ENCODE measurements at places on chromosomes 6 and 20.
A peak's percentile ranks its signal among the peaks of the same experiment; 100 is the strongest.

DNA sequence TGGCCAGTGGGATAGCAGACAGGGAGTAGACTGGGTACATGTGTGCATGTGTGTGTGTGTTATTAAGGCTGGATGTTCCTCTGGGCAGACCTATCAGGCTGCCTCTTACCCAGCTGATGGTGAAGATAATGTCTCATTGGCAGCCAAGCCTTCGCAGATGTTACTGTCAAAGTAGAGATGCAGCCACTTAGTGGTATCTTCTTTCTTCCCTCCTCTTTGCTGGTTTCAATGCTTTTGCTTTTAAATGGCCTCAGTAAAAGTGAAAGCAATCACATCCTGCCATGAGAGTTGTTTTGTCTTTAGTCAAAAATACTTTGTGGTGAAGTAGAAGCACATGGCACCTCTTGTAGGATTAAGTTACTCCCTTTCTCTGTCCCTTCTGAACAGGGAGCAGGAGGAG lies 57.5 kb downstream of the SNRNP48 start:
- DNase-seq: no peak

GRCh38 chr20:31868853-31869672 lies 1.3 kb downstream of the DUSP15 start:
- DNase-seq: no peak

DNA sequence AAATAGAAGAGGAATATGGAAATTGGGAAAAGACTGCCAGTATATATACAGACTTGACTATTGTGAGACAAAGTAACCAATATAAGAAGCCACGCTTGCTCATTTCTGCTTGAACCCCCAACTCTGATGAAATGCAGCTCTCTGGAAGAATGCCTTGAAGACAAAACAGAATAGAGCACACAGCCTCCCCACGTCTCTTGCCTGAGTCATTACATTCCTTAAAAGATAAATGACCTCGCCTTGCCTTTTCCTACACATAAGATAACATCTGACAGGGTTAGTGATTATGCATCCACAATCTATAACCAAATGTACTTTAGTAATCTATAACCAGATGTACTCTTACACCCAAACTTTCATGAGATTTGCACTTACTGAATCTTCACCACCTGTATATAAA lies 141.1 kb upstream of the EEF1E1 start:
- no peak for DNase-seq

DNA sequence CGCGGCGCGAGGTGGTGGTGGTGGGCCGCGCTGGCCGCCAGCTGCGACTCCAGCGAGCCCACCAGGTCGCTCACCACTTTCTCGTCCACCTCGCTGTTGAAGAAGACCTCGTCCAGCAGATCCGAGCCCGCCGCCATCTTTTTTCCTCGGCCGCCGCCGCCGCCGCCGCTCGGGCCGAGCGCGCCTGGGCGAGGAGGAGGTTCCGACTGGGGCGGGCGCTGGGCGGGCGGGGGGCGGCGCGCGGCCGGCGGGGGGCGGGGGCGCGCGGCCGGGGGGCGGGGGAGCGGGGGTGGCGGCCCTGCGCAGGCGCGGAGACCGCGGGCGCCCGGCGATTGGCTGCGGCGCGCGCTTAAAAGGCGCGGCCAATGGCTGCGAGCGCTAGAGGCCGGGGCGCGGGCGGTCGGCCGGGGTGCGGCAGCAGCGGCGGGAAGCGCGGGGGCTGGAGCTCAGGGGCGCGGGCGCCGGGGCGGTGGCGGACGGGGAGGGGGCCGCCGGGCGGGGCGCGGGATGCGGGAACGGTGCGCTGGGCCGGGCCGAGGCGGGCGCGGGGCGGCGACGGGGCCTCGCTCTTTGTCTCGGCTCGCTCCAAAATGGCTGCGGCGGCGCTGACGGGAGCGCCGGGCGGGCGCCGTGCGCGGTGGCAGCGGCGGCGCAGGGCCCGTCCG lies at the start of gene TAF4:
TSS of gene TAF4 (minus strand) at position 208 of the 665 bp plus-strand sequence. CDS start at position 137, 71 bp downstream.
- DNase-seq: peak; percentile 76

GRCh38 chr6:79648328-79648727 lies 17.2 kb downstream of the SH3BGRL2 start:
- DNase-seq: no peak

DNA sequence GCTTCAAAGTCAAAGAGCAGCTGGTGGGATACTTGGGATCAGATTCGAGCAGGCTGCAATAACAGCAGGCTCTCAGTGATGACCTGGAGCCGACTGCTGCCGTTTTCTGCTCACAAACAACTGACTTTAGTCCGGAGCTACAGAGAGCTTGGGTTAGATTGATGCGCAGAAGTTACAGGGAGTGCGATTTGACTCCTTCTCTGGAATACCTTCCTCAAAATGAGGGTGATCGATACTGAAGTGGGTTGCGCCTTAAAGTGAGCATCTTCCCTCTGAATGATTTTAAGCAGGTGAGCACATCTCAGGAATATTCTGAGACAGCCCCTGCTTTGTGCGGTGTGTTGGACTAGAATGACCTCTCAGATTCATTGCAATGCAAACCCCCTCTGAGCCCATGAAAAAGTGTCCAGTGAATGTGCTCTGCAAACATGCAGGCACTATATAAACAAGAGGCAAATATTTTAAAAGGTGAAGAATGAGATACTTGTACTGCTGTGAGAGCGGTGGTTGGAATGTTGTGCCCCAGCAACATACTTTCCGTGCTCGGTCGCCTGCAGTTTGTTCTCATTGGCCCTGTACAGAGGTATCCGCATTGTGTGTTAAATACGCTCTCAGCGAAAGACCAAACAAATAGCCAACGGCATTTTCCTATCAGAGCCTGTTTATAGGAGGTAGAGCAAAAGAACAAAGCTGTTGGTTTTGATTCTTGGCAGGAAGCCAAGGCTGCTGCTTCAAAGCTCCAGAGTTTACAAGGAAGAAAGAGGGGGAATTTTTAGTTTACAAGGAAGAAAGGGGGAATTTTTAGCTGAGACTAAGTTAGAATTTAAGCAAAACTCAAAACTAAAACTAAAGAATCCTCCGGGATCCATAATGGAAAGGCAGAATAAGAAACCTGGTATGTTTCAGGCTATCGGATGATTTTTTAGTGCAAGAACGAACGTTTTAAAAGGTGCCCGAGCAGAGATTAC lies 67.7 kb downstream of the PHACTR2 start:
- peak; percentile 91 for DNase-seq

DNA sequence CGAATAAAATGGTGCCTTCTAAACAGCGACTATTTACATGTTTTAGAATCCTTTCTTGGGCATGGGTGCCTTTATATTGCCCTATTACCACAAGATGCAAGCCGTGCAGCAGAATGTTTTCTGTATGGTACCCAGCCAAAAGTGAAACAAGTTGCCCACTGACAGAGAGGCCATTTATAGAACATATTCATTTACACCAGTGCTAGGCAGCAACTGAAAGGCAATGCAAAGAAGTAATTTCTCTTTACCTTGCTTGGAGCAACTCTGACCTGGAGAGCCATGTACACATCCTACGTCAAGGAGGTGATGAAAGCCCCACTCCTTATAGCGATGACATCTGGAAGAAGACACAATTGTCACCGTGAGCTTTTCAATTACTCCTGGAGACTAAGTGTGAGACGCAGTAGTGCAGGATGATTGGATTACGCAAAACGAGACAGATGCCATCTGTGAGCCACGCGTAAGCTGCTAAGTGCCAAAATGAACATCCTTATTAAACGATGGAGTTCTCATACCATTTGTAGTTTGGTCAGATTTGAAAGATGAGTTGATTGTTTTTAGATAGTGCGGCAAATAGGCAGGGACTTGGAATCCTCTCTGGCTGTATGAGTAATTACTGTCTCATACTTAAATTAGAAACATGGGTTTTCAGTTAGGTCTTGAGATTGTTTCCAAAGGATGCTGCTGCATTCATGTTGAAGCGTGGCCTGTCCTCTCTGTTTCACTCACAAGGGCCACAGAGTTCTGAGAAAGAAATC lies at the start of gene TMEM244:
TSS of gene TMEM244 (minus strand) at position 408 of the 758 bp plus-strand sequence. CDS start at position 281, 127 bp downstream.
- DNase-seq: peak; percentile 47

GRCh38 chr6:57019434-57019833 lies 27.1 kb upstream of the KIAA1586 start:
- DNase-seq: no peak

DNA sequence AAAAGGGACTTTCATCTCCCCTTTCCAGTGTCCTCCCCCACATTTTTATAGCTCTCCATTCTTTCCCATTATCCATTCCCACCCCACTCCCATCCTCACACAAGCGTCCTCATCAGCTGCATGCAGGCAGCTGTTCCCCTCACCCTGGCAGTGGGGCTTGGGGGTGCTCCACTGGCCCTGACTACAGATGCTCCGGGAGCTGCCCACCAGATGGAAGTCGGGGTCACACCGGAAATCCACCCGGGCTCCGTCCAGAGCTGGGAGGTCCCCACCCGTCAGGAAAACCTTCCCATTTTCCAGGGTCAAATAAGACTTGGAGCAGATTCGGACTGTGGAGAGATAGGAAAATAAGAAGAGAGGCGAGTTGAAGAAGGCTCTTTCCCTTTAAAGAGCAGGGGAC lies 2.7 kb downstream of the GABBR1 start:
- no peak for DNase-seq

DNA sequence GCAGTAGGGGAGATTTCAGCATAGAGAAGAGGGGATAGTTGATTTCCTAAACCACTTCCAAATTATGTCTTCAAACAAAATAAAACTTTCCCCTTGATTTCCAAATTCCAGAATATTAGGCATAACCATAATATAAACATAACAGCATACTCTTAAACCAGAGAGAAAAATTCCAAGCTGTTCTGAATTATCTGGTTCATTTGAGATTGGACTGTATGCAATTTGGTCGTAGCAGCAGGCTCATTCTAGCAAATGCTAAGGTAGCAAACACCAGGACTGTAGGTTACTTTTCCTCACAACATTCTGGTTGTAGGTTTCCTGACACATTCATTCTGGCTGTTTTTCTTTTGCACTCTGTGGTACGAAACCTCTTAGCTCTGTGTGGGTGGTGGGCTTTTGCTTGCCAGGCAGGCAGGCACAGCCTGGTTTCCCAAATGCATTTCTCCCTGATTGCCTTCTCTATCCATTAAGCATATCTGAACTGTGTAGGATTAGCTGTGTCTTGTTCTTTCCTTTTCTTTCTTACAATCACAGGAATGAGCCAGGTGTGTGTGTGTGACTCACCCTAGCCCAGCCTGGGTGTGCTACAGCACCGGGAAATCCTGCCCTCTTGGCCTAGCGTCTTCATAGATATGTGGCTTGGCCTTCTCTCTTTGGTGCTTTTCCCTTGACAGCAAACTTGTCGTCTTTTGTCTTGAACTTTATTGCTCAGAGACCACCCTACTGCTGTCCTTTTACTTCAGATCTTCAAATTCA lies 77.1 kb downstream of the JARID2 start:
- DNase-seq: no peak

GRCh38 chr20:20225325-20226043 lies 142.4 kb upstream of the INSM1 start:
- DNase-seq: peak; percentile 100

- DNase-seq: no peak
Observed at GRCh38 chr6:150981095-150981494, 115.6 kb downstream of the MTHFD1L start.

DNA sequence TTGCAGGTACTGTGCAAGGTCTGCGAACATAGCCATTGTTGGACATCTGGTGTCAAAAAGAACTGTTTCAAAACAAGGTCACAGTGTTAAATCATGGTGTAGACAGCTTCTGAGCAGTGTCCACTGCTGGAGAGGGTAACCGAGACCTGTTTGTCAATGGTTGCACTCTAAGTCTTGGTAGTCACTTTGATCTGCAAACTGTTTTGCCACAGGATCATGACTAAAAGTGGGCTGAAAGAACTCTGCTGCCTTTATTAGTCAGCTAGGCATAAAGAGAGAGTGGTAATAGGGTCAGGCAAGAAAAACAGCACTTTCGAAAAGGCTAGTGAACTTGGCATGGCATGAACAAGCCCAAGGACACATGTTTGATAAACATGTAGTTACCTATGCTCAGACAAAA lies 552.3 kb upstream of the CITED2 start:
- no peak for DNase-seq

DNA sequence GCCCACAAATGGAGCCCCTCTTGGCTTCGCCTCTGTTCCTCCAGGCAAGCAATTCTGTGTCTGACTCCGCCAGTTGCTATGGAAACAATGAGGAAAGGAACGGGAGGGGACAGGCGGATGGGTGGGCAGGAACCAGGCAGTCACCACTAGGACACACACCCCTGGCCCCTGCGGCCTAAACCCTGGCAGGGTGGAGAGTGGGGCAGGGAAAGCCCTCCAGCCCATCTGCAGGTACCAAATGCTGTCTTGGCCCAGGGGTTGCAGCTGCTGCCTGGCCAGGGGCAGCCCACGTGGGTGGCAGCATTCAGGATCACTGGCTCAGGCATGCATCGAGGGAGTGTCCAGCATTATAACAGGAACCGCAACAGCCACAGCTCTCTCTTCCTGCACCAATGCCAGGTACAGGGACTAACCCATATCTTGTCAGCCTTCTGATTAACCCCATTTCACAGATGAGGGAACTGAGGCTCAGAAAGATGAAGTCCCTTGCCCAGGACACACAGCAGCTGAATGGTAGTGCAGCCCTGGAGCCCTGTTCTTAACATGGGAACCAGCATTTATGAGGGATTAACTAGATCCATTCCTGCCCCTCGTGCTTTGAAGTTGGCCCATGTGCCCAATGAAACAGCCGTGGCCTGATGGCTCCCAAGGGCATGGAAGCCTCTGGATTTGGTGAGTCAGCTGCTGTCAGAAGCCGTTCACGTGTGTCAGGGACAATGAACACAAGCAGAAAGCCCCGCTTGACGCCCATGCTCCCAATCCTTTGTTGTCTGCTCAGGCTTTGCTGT lies 66.3 kb downstream of the NOL4L start:
- no peak for DNase-seq

DNA sequence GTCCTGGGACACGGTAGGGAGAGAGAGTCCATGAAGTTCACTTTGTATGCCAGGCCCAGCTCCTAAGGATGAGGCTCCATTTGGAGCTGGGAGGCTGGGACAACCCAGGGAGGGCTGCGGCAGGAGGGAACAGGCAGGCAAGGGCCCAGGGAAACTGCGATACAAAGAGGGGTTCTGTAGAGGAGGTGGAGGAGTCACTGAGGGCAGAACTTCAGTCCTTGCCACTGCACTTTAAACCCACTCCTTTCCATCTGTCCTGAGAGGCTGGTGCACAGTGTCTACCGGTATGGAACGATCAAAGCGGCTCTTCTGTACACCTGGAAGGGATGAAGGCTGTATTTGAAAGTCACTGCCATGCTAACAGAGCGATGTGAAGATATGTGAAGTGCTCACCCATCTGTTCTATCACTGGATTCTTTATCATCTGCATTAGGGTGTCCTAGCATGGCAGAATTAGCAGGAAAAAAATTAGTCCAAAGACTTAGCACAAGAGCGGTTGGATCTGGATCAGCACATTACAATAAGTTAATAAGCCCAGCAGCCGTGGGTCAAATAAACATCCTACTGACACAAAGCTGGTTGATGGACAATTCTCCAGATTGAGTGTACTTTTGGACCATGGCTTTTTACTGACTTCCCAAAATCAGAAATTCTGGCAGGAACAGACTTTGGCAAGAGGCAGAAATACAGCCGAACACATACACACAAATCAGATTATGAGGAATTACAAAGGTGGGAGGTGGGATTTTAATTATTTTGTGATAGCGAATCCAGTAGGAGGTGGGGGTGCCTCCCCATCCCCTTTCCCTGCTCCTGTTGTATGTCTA lies 20.9 kb upstream of the ZFAND3 start:
- DNase-seq: no peak
